ENCODE measurements at places on chromosomes 6 and 20. TPM values are rescaled to one million over a fixed set of nuclear protein-coding genes. Genes with fewer than 3 reads are reported as not detected.

GRCh38 chr6:17588011-17588410 lies 12.1 kb upstream of the FAM8A1 start:
- H3K27me3 ChIP-seq = no peaks in the 10 kb centered on the region
- H3K27ac ChIP-seq = no peak overlapping the region
- no peaks in the 10 kb centered on the region for H3K36me3 ChIP-seq
- H3K4me1 ChIP-seq = peaks cover 2% of the 10 kb centered on the region
- DNase-seq = no peak
- no peak overlapping the region for H3K4me3 ChIP-seq

DNA sequence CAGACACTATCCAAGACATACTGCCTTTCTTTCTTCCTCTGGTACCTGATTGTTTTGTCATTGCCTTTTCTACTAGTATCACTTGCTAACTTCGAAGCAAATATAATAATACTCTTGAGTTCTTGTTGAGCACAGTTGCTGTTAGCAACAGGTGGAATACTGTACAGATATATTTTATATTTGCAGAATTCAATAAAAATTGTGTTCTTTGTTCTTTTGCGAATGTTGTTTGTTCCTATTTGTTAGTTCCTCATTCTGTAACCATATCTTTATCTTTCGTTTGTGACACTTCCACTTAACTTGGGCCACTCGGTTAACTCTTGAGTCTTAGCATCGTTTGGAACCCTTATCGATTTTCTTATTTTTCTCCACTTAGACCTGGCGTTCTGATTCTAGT lies 868 bp downstream of the CYB5R4 start:
- 0 out of 2 replicates have a peak, but pooled peaks cover 2% of the 10 kb centered on the region for H3K36me3 ChIP-seq
- H3K4me1 ChIP-seq = peaks cover 7% of the 10 kb centered on the region
- no peak for DNase-seq
- H3K27me3 ChIP-seq = no peaks in the 10 kb centered on the region
- no peak overlapping the region for H3K27ac ChIP-seq

DNA sequence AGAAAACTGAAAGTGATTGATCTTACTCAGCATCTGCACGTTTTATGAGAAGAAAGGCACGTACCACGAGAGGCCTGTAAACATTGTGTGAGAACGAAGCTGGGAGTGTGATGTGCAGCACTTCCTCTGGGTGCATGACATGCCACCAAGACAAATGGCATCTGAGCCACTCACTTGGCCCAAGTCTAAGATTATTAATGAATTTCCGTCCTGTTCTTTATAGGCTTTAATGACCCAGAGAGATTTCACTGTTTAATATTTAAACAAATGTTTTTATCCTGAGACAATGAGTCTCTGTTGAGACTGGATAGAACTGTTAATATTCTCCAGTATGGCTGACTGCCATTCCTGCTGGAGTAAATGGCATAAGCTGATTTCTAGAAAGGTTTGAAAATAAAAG lies 172.6 kb upstream of the PHACTR1 start:
- peaks cover 3% of the 10 kb centered on the region for H3K4me1 ChIP-seq
- DNase-seq = no peak
- no peaks in the 10 kb centered on the region for H3K27me3 ChIP-seq
- no peak overlapping the region for H3K4me3 ChIP-seq
- H3K27ac ChIP-seq = no peak overlapping the region

DNA sequence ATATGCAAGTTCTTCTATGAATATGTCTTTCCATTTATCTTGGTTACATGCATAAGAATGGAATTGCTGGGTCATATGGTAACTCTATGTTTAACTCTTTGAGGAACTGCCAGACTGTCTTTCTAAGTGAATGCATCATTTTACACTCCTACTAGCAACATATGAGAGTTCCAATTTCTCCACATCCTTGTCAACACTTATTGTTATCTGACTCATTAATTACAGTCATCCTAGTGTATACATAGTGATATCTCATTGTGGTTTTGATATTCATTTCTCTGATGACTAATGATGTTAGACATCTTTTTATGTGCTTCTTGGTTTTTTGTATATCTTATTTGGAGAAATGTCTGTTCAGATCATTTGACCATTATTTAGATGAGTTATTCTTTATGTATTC lies 96.7 kb upstream of the LAMP5 start:
- no peak overlapping the region for H3K4me3 ChIP-seq
- peak; percentile 83 for DNase-seq
- peaks cover 9% of the 10 kb centered on the region for H3K36me3 ChIP-seq

DNA sequence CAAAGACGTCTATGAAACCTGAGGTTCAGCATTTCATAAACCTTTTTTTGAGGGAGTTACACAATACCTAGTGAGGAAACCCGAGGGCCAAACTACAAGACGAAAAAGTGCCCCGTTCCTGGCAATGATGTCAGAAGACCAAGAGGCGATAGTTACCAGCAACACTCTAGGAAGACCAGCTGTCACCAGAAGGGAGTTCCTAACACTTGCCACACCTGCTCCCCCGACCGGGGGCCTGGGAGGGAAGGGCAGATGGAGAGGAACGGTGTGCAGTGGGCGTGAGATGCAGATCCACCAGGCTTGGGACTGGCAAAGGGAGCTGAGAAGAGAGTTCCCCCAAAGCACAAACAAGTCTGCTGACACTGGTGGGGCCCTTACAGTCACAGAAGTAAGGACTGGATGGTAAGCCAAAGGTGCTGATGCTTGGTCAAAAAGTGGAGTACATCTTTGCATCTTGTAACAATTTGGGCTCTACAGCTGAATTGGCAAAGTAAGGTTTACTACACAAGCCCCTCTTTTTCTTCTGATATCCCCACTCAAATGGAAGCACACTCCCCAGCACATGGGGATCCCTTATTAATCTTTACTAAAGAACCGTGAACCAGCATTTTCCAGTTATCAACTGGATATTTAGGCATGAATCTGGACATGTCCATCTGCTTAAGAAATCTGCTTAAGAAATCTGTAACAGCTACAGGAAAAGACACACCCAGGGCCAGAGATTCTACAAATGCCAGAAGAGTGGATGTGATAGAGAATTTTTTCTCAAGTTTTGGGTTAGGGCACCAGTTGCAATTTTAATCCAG lies 38.5 kb downstream of the PANK2 start:
- no peaks in the 10 kb centered on the region for H3K27me3 ChIP-seq
- peak; percentile 47 for DNase-seq
- H3K4me1 ChIP-seq = peaks cover 25% of the 10 kb centered on the region
- H3K27ac ChIP-seq = peak overlapping the region; percentile 39
- H3K36me3 ChIP-seq = peaks cover 36% of the 10 kb centered on the region
- no peak overlapping the region for H3K4me3 ChIP-seq

DNA sequence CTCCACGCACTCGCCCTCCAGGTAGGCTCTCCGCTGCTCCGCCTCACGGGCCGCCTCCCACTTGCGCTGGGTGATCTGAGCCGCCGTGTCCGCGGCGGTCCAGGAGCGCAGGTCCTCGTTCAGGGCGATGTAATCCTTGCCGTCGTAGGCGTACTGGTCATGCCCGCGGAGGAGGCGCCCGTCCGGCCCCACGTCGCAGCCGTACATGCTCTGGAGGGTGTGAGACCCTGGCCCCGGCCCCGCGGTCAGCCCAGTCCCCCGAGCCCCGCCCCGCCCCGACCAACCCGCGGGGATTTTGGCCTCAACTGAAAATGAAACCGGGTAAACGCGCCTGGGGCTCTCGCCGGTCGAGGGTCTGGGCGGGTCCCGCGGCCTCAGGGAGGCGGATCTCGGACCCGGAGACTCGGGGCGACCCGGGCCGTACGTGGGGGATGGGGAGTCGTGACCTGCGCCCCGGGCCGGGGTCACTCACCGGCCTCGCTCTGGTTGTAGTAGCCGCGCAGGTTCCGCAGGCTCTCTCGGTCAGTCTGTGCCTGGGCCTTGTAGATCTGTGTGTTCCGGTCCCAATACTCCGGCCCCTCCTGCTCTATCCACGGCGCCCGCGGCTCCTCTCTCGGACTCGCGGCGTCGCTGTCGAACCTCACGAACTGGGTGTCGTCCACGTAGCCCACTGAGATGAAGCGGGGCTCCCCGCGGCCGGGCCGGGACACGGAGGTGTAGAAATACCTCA lies 598 bp downstream of the HLA-B start:
- peak overlapping the region; percentile 32 for H3K27ac ChIP-seq
- peaks cover 19% of the 10 kb centered on the region for H3K27me3 ChIP-seq
- peak; percentile 18 for DNase-seq
- H3K4me1 ChIP-seq = peaks cover 4% of the 10 kb centered on the region
- H3K36me3 ChIP-seq = peaks cover 13% of the 10 kb centered on the region
- H3K4me3 ChIP-seq = peak overlapping the region; percentile 64

DNA sequence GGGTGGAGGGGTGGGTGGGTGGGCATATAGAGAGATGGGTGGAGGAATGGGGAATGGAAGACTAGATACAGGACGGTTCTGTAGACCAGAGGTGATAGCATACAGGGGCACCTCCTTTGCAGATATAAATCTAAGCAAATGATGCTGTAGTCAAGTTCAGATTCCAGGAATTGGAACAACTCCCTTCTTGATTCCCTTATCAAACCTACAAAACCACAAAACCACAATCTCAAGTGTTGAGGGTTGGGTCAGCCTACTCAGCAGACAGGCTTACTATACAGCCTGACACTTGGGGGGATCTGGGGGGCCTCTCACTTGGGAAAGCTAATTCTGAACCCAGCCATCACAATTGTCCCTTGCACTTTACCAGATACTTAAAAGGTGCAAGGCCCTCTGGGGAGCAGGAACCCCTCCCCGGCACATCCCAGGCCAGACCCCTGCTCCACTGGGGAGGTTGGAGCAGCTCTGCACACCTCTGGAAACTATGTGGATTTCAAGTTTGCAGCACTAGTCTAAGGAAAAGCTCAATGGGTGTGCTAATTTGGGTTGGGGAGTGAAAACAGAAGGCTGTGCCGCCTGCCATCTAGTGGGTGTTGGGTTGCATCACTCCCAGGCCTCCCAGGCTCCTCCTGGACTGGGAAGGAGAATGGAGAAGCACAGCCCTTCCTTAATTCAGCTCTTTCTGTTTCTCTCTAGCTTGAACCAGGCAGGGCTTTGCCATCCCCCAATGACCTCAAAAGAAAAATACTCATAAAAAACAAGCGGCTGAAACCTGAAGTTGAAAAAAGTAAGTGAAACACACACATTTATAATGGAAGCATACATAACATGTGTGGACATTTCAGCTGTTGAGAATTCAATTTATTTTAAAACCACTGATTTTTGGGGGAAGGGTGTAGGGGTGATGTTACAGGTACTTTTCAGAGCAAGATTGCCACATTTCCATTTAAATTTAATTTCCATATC lies 121.2 kb upstream of the LAMP5 start:
- H3K36me3 ChIP-seq = peaks cover 12% of the 10 kb centered on the region
- H3K4me1 ChIP-seq = peaks cover 14% of the 10 kb centered on the region
- DNase-seq = peak; percentile 73

GRCh38 chr6:5851261-5851757 lies 155.4 kb downstream of the NRN1 start:
- H3K36me3 ChIP-seq = no peaks in the 10 kb centered on the region
- no peaks in the 10 kb centered on the region for H3K4me1 ChIP-seq
- no peak for DNase-seq
- no peak overlapping the region for H3K4me3 ChIP-seq
- peaks cover 2% of the 10 kb centered on the region for H3K27me3 ChIP-seq
- no peak overlapping the region for H3K27ac ChIP-seq

DNA sequence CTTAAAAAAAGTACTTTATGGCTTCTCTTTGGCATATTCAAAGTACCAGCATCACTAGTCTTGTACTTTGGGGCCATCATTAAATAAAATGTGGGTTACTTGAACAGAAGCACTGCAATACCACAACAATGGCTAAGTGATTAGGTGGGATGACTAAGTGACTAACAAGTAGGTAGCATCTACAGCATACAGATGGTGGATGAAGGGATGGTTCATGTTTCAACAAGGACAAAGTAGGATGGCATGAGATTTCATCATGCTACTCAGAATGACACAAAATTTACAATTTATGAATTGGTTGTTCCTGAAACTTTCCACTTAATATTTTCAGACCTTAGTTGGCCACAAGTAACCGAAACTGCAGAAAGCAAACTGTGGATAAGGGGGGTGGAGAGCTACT lies 7.7 kb downstream of the MPC1 start:
- no peaks in the 10 kb centered on the region for H3K4me1 ChIP-seq
- no peak overlapping the region for H3K4me3 ChIP-seq
- no peak overlapping the region for H3K27ac ChIP-seq
- no peaks in the 10 kb centered on the region for H3K36me3 ChIP-seq
- DNase-seq = no peak

GRCh38 chr6:159819932-159820640 lies 20.0 kb downstream of the PNLDC1 start:
- no peak for DNase-seq
- H3K4me3 ChIP-seq = no peak overlapping the region
- no peaks in the 10 kb centered on the region for H3K36me3 ChIP-seq
- H3K27ac ChIP-seq = no peak overlapping the region
- peaks cover 2% of the 10 kb centered on the region for H3K4me1 ChIP-seq

DNA sequence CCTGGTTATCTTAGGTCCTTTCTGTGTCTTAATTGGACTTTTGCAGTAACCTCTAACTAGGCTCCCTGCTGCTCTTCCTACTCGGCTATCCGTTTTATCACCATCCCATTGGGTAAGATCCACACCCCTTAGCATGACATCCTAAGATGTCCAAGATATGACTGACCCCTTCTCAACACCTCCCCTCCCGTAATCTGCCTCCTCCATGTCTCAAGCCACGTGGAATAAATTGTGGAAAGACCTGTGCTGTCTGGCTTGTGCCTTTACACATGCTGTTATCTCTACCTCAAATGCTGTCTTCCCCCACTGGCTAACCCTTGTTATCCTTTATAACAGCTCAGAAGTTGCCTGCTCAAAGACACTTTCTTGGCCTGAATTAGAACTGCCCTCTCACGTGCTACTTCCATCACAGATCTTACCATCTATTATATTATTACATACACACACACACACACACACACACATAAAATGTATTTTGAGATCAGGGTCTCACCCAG lies 26.5 kb downstream of the EIF2S2 start:
- H3K27ac ChIP-seq = no peak overlapping the region
- no peak for DNase-seq
- H3K36me3 ChIP-seq = peaks cover 64% of the 10 kb centered on the region
- no peaks in the 10 kb centered on the region for H3K4me1 ChIP-seq
- no peak overlapping the region for H3K4me3 ChIP-seq

GRCh38 chr6:27687154-27688013 lies 214.5 kb upstream of the ZNF184 start:
- no peaks in the 10 kb centered on the region for H3K4me1 ChIP-seq
- H3K4me3 ChIP-seq = peak overlapping the region; percentile 55
- H3K36me3 ChIP-seq = no peaks in the 10 kb centered on the region
- peak; percentile 62 for DNase-seq
- H3K27me3 ChIP-seq = no peaks in the 10 kb centered on the region
- no peak overlapping the region for H3K27ac ChIP-seq

DNA sequence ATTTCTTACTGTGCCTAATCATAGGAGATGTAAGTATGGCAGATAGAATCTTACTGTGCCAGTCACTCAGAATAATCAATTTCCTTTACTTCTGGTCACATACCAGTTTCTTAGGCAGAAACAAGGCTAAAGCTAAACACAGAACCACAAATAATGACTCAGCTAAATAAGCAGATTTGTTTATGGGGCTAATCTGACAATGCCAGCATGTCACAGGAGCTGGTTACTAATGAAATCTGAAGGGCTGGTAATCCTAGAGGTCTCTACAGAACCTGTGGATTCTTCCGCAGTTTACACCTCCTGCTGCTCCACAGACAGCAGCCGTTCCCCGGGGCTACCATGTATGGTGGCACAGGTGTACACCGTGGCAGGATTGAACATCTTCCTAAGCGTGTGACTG lies 80.8 kb downstream of the LYRM4 start:
- DNase-seq = peak; percentile 32
- no peak overlapping the region for H3K4me3 ChIP-seq
- H3K36me3 ChIP-seq = no peaks in the 10 kb centered on the region

The GUCA1A gene
- 0.34 TPM for polyA plus RNA-seq

The SLC17A2 gene
- polyA plus RNA-seq = not detected

The CTAGE9 gene
- not detected for polyA plus RNA-seq

The TBC1D20 gene
- 38.2 TPM for polyA plus RNA-seq

The TNFRSF21 gene
- 6.1 TPM for polyA plus RNA-seq

The HMGN3 gene
- 33.5 TPM for polyA plus RNA-seq

The DAAM2 gene
- polyA plus RNA-seq = 11.2 TPM
